ENCODE measurements at places on chromosomes 11 and 22.

DNA sequence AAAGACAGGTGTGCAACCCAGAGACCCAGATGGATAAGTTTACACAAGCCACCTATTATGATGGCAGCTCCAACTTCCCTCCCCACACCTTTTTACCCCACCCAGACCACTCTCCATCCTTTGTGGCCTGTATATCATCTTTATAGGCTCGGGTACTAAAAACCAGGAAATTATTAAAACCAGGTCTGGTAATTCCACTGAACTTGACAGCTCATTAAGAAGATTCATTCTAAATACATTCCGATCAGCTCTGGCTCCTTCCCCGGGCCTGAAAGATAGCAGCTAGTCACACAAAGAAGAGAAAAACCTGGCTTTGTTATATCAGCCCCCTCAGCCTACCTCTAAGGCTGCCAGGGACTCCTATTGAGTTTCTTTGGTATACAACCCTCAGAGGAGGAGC, 67.9 kb upstream of the API5 start:
- DNase-seq: no peak

DNA sequence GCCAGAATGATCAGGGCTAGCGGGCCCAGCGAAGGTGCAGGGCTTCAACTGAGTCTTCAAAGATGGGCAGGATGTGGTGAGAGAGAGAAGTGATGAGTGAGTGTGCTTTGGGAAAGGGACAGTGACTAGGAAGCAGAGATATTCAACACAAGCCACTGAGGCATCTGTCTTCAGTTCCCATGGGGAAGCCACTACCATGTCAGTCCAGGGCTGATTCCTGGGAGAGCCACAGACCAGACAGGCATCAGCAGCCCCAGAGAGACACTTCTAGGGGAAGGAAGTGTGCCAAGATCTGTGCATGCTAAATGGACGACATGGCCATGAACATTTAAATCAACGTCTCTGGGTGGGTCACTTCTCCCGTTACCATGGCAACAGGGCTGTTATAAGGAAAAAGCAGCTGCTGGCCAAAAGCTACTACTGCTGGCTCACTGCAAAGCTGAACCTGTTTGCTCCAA, 28.5 kb downstream of the P4HA3 start:
- DNase-seq: no peak

DNA sequence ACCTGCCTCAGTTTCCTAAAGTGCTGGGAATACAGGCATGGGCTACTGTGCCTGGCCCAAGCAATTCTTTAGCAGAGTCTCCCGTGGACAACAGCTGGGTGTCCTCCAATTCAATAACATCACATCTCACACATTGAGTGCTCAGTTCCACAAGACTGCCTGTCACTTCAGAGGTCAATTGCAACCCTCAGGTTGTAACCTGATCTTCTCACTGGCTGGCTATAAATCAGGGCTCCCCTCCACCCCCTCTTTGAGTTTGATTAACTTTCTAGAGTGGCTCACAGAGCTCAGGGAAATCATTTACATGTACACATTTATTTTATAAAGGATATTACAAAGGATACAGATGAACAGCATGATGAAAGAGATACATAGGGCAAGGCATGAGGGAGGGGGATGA, 68.1 kb downstream of the MCHR1 start:
- DNase-seq: no peak

DNA sequence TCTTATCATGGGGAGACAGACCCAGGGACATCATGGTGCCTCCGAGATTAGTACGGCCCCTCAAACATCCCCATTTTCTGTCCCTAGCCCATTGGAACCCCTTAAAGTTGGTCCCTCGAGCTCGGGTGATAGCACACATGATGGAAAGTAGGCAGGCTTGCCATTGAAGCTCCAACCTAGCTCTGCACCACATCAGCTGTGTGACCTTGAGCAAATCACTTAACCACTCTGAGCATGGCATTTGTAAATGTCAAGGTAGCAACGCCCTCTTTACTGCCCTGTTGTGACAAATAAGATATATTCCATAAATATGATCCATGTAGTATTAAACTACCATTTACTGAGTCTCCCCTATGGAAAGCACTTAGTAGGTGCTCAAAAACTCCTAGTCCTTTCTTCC, 61.1 kb downstream of the MIAT start:
- no peak for DNase-seq

DNA sequence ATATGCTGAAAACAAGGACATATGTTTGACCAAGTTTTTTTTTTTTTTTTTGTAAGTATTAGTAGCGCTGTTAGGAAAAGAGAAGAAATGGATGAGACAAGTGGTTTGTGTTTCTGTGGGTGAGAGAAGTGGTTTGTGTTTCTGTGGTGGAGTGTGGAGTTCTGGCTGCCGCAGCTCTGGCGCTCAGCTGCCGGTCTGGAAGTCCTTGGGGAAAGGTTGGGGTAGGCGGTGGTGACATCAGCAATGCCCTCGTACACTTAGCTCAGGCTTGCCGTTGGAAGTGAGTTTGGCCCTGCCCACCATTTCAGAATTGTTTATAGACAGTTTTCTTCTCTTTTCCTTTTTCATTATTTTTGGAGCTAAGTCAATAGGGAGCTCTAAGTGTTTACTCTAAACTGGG, 116.6 kb downstream of the TBC1D22A start:
- no peak for DNase-seq

DNA sequence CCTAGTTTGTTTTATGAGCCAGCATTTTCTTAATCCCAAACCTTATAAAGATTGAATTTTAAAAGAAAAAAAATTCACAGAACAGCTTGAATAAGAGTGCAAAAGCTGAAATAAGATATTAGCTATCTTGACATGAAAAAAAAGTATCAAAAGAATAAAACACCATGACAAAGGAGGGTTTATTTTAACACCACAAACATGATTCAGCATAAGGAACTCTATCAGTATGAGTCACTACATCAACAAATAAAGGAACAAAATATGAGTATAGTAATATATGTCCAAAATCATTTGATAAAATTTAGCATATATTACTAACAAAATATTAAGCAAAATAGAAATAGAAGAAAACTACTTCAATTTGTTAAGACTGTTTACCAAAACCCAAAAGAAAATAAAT, 9.6 kb upstream of the LMO1 start:
- DNase-seq: no peak
